ENCODE measurements at places on chromosomes 12 and 14.

- DNase-seq: no peak
These were observed 324.0 kb downstream of the MED13L start for GRCh38 chr12:115953450-115953849.

DNA sequence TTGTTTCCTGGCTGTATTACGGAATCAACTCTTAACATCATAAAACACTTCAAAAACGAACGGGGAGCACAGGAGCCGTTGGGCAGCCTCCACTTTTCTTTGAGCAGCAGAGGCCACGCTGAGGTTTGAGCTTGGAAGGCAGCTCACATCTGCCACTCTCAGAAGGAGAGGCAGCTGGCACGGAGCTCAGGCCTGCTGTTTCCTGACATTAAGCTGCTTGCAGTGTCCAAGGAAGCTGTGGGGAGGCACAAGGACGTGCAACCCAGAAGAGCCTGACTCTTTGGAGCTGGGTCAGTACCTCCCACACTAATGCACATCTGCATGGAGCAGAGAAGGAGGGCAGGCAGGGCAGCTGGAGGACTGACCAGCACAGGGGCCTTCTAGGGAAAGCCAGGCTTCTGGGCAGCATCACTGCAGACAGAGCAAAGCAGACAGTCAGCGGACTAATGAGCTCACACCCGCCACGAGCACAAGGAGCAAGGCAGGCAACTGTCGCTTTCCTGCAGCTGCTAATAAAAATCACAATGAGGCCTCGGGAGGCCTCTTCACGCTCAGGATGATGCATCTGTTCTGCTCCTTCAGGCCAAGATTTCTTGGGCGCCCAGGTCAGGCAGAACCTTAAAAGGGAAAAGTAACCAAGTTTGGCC is 211.1 kb downstream of the GLT1D1 start:
- no peak for DNase-seq

DNA sequence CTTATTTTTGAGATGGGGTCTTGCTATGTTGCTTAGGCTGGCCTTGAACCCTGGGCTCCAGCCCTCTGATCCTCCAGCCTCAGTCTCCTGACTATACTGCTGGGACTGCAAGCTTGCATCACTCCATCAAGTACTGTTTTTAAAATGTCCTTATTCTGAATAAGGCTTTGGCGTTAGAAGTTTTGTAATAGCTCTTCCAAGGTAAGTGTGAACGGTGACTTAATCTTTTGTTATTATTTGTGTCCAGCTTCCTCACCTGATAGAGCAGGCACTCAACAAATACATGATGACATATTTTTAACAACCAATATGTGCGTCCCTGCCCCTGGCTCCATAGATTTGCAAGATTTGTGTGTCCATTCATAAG is 1.4 kb downstream of the C1RL start:
- no peak for DNase-seq

- DNase-seq: peak; percentile 64
These were observed 370.6 kb upstream of the PRICKLE1 start for GRCh38 chr12:42960087-42960527.

GRCh38 chr14:88868558-88869159 is 44.2 kb downstream of the TTC8 start:
- DNase-seq: peak; percentile 23

GRCh38 chr14:68506021-68506644 is 286.7 kb downstream of the ZFP36L1 start:
- peak; percentile 81 for DNase-seq

DNA sequence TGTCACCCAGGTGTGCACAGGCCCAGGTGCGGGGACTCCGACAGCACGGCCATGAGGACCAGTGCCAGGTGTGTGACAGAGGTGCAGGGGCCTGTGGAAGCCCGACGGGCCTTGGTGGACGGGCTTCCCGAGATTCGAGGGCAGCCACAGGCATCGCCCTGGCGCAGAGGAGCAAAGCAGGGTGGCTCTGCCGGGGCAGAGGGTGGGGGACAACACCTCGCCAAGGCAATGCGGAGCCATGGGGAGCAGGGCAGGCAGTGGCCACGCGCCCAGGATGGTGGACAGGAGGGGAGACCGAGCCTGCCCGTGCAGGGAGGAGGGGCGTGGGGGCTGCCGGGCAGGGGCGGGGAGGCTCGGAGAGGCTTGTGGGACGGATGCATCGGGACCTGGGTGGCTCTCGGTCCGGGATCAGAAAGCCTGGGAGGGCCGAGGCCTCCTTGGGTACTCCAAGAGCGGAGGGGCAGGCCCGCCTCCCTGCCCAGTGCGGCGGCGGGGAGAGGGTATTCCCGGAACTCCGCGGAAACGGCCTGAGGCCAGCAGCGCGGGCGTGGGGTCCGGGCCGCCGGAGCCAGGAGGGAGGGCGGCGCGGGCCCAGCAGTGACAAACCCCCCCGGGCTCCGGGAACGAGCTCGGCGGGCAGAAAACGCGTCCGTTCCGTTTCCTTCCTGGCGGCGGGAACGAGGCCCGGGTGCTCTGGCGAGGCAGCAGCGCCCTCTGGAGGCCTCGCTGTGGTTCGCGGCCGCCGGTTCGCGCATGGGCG is 1.6 kb downstream of the TMEM121 start:
- DNase-seq: peak; percentile 73

GRCh38 chr12:120678572-120678971 is 8.4 kb upstream of the MLEC start:
- no peak for DNase-seq

- DNase-seq: no peak
These were observed 155.3 kb upstream of the CCDC196 start for GRCh38 chr14:66330916-66331315.

- no peak for DNase-seq
These were observed 14.9 kb upstream of the CELA1 start for GRCh38 chr12:51361161-51362016.

DNA sequence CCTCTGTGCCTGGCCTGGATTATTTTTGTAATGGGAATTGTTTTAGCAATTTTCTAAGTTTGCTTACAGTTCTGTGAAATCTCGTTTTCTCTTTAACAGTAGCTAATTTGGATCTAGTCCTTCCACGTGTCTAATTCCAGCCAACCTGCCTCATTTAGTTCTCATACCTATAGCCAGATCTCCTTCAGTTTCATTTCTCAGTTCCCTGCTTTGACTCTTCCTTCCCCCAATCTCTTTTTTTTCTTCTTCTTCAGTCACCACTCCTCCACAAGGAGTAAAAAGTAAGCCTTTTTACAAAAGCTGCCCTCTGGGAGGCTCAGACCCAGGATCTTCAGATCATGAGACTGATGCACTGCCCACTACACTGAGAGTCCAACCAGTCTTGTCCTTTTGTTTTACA is 1.4 kb downstream of the THTPA start:
- DNase-seq: no peak

- no peak for DNase-seq
These were observed 13.1 kb downstream of the JDP2 start for GRCh38 chr14:75440733-75441477.

- DNase-seq: no peak
These were observed 21.1 kb downstream of the AVPR1A start for GRCh38 chr12:63129927-63130326.

GRCh38 chr12:53219292-53219955 is 12.4 kb upstream of the ITGB7 start:
- DNase-seq: no peak

GRCh38 chr14:42047421-42048055 is 440.9 kb downstream of the LRFN5 start:
- no peak for DNase-seq

GRCh38 chr12:47249719-47250357 is 170.1 kb upstream of the AMIGO2 start:
- DNase-seq: no peak

DNA sequence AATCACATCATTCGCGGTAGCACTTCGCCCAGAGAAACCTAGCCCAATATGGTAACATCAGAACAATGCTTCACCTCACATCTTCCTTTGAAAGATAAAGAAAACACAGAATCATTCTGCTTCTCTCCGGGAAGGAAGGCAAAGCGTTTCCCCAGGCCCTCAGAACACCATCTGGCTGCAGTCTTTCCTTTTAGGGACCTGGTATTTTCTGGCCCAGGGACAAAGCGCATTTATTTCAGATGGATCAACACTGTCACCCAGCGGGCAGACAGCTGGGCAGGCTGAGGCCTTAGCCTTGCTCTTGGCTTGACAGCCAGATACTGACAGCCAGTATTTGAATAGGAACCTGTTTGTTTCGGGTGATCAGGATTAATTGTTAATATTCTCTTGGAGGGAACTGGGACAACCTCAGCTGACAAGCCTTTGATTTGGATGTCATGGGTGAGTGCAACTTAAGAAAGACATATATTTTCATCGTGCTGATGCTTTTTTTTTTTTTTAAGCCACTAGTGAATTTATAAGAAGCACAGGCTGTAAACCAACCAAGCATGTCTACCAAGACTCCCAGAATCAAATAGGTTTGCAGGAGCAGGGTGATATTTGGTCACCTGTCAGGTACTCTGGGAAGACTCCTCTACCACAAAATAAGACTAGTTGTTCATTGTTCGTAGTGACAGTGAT is 118.9 kb downstream of the VEZT start:
- peak; percentile 75 for DNase-seq

GRCh38 chr12:102824218-102824835 is 92.7 kb downstream of the PAH start:
- DNase-seq: peak; percentile 19

GRCh38 chr12:52216100-52216499 is 16.9 kb upstream of the KRT7 start:
- no peak for DNase-seq

GRCh38 chr12:12620730-12621315 is 9.1 kb downstream of the CREBL2 start:
- no peak for DNase-seq

- no peak for DNase-seq
These were observed 98.7 kb downstream of the EML1 start for GRCh38 chr14:99891900-99892299.

- DNase-seq: no peak
These were observed 12.6 kb upstream of the TTC7B start for GRCh38 chr14:90828642-90829487.

DNA sequence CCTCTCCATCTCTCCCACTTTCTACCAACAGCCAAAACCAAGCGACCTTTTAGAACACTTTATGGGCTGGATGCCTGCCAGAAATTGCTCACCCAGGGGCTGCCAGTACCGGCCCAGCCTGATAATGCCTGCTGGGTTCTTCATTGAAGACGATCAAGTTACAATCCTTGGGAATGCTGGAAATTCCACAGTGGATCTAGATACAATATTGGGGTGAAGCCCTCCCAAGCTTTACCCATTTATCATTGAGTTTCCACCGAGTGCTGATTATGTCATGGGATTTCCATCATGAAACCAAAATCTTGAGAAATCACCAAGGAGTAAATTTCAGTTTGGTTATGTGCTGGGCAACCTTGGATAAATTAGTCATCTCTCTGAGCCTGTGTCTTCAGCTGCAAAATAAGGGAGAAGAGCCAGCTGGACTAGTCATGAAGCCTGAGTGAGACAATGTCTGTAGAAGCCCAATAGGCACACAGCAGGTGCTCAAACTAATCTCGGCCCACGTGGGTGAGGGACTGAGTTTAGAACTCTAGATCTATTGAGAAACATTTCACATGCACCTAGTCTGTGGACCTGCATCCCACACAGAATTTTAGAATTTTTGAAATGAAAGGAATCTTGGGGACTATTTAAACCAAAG is 75.5 kb upstream of the CLMN start:
- DNase-seq: no peak

DNA sequence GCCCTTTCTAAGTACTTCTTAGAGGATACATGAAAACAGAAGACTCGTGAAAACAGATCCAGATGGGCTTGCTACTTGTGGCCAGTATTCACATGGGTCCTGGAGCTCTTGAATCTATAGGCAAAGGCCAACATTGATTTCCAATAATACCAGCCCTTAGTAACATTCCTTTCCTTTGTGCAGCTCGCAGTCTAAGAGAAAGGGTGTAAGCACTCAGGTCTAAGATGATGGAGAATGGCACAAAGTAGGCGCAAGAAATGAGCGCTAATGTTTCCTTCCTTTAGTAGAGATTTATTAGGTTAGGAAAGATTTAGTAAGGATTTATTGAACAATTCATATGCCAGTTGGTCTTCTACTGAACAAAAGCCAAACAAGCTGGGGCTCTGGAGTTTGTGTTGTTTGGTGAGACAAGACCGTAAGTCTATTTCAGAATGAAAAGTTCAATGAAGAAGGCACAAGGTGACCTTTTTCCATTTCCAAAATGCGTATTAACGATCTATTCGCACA is 525 bp downstream of the RNU6-8 start:
- DNase-seq: no peak

- DNase-seq: no peak
These were observed 5.0 kb downstream of the HIF1A start for GRCh38 chr14:61700104-61700886.

- no peak for DNase-seq
These were observed 757 bp downstream of the SLC39A5 start for GRCh38 chr12:56230432-56231183.

GRCh38 chr12:48119834-48120195 is 651 bp downstream of the PFKM start:
- DNase-seq: no peak

DNA sequence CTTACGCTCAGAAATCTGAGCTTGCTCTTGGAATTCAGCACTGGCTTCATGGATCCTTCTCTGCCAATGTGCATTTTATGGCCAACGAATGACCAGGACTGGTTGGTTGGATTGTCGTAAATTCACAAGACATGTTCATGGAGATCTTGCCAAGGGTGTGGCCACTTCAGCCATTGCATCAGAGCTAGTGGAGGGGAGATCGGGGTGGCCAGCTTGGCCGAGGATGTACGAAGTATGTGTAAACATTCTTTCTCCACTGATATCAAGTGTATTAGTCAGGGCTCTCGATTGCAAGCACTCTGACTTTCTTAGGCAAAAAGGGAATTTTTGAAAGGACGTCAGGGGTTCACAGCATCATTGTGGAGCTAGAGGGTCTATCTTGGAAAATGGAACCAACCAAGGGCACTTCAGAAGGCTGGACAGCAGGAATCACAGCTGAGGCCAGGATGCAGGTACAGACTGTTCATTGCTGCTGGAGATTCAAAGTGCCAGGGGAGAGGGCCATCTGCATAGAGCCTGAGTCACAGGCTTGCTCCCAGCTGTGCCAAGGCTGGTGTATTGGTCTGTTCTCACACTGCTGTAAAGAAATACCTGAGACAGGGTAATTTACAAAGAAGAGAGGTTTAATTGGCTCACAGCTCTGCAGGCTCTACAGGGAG is 32.9 kb upstream of the ADGRD1 start:
- no peak for DNase-seq

DNA sequence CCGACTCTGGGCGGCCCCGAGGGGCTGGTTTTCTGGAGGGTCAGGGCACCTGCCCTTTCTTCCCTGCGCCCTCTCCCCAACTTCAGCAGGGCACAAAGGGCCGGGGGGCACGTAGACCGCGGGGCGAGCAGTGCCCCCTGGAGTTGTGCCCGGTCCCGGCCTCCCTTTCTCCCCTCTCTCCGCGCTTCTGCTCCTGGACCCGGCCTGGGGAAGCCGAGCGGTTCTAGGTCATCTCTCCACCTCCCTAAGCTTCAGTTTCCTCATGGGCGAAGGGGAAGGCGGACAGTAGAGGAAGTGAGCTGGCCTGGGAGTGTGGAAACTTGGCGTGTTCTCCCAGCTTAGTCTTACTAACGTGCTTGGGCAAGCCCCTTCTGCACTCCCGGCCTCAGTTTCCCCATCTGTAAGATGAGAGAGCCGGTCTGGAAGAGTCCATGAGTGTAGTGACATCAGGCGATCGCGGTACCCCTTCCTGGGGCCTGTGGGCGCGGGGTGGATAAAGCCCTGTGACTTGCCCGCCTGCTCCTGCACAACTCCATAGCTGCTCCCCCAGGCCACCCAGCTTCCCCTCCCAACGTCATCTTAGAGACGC is 158.6 kb upstream of the PARP11 start:
- no peak for DNase-seq

GRCh38 chr14:60732840-60733483 is 1.6 kb upstream of the MNAT1 start:
- DNase-seq: no peak

GRCh38 chr14:73524493-73524892 is 12.4 kb upstream of the ACOT1 start:
- DNase-seq: no peak

Measured in dermis microvascular lymphatic vessel endothelial cell (primary cell).